ENCODE measurements at places on chromosomes 2 and 18. TPM values are rescaled to one million over a fixed set of nuclear protein-coding genes. Genes with fewer than 3 reads are reported as not detected.

The FHOD3 gene
- 18.7 TPM for total RNA-seq

The REG3G gene
- not detected for total RNA-seq

The POU3F3 gene
- not detected for total RNA-seq

The CCL20 gene
- 17.5 TPM for total RNA-seq

The ITGB1BP1 gene
- total RNA-seq, result 46.2 TPM

The YES1 gene
- total RNA-seq, result 142 TPM
